ENCODE measurements at places on chromosomes 16 and 17.

- no peak for DNase-seq
These were observed 16.4 kb downstream of the KIFC3 start for GRCh38 chr16:57785924-57786323.

GRCh38 chr16:58456193-58456592 is 43.8 kb upstream of the NDRG4 start:
- no peak for DNase-seq

DNA sequence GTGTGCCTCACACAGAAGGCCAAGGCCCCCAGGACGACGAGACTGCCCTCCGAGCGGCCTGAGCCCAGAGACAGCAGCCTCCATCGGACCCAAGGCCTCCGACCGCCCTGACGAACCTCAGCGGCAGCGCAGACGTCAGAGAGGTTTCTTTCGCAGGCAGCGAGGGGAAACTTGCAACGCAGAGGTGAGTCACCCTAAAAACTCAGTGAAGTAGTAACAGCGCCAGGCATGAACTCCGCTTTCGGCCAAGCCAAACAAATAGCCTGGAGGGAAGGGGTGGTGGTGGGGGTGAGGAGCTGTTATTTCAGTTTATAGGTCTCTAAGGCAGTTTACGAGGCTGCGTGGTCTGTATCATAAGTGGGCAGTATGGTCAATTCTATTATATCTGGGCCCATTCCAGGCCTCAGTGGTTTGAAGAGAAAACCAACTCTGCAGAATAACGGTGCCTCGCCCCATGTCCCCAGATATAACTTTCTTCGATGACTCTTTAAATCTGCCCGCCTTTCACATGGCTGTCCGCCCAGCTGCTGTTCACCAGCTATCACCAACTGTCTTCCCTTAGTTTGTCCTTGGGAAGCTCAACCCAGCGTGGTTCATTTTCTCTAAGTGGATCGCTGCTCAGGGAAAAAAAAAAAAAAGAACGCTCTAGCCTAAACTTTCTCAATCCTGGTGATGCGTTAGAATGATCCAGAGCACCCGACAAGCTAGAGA is 43.5 kb upstream of the FOXF1 start:
- DNase-seq, result no peak

GRCh38 chr17:21680366-21680765 is 12.0 kb upstream of the KCNJ18 start:
- no peak for DNase-seq

GRCh38 chr16:53886482-53887378 is 182.8 kb downstream of the FTO start:
- DNase-seq, result no peak

DNA sequence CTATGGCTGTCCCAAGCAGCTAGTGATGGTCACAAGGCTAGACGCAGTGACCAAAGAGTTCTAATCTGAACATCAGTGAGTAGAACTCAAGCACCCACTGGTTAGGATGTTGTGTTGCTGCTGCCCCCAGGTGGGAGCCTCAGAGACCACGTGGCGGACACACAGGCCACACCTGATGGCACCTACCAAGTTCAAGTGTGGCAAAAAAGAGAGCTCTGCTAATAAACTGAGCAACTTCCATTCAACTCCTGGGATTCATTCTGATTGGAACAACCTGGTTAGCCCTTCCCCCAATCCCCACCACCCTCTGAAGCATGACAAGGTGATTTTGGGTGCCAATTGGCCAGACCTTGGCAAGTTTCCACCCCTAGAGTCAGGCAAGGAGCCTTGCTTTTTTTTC is 3.5 kb upstream of the LCMT1 start:
- DNase-seq, result no peak

DNA sequence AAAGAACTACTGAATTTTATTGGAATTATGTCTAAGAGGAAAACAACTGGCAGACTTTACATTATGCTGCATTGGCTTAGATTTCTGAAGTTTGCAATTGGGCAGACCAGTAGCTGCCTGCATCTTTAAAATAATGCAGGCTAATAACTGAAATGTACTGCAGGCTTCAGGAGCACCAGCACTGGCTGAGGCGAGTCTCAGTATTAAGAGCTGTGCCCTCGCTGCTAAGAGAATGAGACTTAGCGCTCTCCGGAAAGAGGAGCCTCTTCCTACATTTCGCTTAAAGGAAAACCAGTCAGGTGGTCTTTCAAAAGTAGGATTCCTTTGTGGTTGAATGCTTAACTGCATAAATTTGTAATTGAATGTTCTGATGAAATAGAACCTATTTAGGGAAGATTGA is 885 bp downstream of the CNTNAP4 start:
- no peak for DNase-seq

DNA sequence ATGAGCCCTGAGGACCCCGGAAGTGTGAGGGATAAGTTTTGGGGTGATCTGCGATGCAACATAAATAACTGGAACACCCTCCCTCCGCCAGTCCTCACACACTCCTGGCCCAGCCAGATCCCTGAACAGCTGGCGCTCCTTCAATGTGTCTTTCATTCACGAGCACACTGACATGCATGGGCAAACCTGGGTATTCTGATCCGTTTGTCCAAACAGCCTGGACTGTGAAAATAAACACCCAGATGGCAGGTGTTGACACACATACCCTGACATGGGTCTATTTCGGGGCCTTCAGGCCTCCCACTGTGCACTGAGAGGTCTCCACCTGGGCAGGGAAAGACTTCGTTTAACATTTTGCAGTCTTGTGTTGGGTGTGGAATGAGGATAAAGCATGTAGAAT is 3.0 kb upstream of the CPNE2 start:
- DNase-seq, result no peak

- DNase-seq, result no peak
These were observed 25.6 kb downstream of the ABCC3 start for GRCh38 chr17:50660042-50660886.

GRCh38 chr17:18166894-18167293 is 16.7 kb upstream of the ALKBH5 start:
- no peak for DNase-seq

All from bone marrow (tissue), 2 donors.